Osteocyte (in vitro differentiated cells): ENCODE measurements at places on chromosomes 3 and 15. TPM values are rescaled to one million over a fixed set of nuclear protein-coding genes. Genes with fewer than 3 reads are reported as not detected.

- DNase-seq = no peak
Measured at GRCh38 chr3:194908972-194909371, 223.3 kb downstream of the FAM43A start.

GRCh38 chr15:64343841-64344240 lies 12.1 kb downstream of the CSNK1G1 start:
- no peak for DNase-seq

DNA sequence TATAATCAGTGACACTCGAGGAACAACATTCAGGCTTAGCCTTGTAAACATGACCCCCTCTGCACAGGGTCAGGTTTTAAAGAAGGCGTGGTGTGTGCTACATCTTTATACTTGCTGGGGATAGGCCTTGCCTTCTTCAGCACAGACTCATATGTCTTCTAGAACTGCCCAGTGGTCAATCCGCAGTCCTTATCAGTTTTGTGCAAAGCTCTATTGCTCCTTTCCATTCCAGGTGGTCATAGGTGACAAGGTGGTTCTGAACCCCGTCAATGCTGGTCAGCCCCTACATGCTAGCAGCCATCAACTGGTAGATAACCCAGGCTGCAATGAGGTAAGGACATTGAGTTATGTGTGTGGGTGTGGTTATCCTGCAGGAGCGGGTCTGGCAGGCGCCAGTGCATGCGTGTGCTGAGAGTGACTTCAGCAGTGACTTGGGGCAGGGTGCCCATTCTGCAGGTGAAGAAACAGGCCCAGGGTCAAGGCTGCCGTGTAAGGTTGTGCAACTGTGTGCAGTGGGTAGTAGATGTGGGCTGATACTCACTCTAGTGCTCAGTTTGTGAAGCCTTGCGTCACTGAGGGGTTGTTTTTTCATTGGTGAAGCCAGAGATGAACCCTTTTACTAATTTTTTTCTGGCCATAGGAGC lies 150.9 kb downstream of the ITPR1 start:
- DNase-seq = no peak

The GOLGA8S gene
- total RNA-seq = 0.30 and 0.44 TPM in 2 replicates

The GOLGA8T gene
- total RNA-seq = 0.94 TPM in 1 of 2 replicates, not detected in the other
